ENCODE measurements at places on chromosomes 13 and 19. TPM values are rescaled to one million over a fixed set of nuclear protein-coding genes. Genes with fewer than 3 reads are reported as not detected.

DNA sequence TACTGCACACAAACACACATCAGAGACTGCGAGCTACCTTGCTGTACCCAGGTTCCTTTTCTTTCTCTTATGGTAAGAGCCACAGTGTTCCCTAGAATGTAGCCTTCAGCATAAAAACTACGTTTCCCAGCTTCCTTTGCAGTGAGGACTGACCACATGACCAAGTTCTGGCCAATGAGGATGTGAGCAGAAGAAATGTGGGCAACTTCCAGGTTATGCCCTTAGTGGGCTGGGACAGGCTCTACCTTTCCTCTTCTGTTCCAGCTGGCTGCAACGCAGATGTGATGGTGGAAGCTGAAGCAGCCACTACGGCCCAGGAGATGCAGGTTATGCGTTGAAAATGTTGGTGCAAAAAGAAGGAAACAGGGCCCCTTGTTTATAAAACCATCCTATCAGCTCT, 27.5 kb downstream of the VRK3 start:
- H3K4me3 ChIP-seq: no peak overlapping the region
- H3K4me1 ChIP-seq: peaks cover 4% of the 10 kb centered on the region
- peaks cover 69% of the 10 kb centered on the region for H3K36me3 ChIP-seq
- peak; percentile 79 for DNase-seq
- no peaks in the 10 kb centered on the region for H3K27me3 ChIP-seq

GRCh38 chr19:18044825-18045304, 36.9 kb downstream of the ARRDC2 start:
- H3K36me3 ChIP-seq: no peaks in the 10 kb centered on the region
- peak; percentile 57 for DNase-seq
- peaks cover 14% of the 10 kb centered on the region for H3K27me3 ChIP-seq
- peaks cover 13% of the 10 kb centered on the region for H3K4me1 ChIP-seq
- H3K4me3 ChIP-seq: peak overlapping the region; percentile 37

GRCh38 chr19:6680141-6680540, 10.2 kb upstream of the TNFSF14 start:
- H3K4me1 ChIP-seq: peaks cover 32% of the 10 kb centered on the region
- no peak for DNase-seq
- H3K4me3 ChIP-seq: no peak overlapping the region
- no peak overlapping the region for H3K27ac ChIP-seq

DNA sequence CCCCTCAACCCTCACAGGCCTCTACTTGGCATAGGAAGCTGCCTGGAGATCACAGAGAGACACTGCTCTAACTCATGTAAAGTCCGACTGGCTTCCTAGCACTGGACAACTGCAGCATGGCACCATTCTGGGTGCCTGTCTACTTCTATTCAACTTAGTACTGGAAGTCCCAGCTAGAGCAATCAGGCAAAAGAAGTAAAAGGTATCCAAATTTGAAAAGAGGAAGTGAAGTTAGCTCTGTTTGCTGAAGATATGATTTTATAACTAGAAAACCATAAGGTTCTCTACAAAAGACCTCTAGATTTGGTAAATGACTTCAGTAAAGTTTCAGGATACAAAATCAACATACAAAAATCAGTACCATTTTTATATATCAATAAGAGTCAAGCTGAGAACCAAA, 1017.6 kb downstream of the PCDH9 start:
- no peaks in the 10 kb centered on the region for H3K36me3 ChIP-seq
- no peaks in the 10 kb centered on the region for H3K4me1 ChIP-seq
- H3K27me3 ChIP-seq: no peaks in the 10 kb centered on the region
- H3K27ac ChIP-seq: no peak overlapping the region
- no peak overlapping the region for H3K4me3 ChIP-seq

GRCh38 chr13:75693227-75693626, 57.1 kb downstream of the LMO7 start:
- no peak for DNase-seq
- H3K36me3 ChIP-seq: no peaks in the 10 kb centered on the region
- H3K4me3 ChIP-seq: no peak overlapping the region
- H3K27me3 ChIP-seq: no peaks in the 10 kb centered on the region

- H3K27ac ChIP-seq: no peak overlapping the region
- no peaks in the 10 kb centered on the region for H3K27me3 ChIP-seq
- peaks cover 16% of the 10 kb centered on the region for H3K4me1 ChIP-seq
Observed at GRCh38 chr19:16365300-16365996, 40.8 kb downstream of the KLF2 start.

- H3K27me3 ChIP-seq: no peaks in the 10 kb centered on the region
- peaks cover 13% of the 10 kb centered on the region for H3K36me3 ChIP-seq
- H3K27ac ChIP-seq: peak overlapping the region; percentile 94
- no peak overlapping the region for H3K4me3 ChIP-seq
- no peak for DNase-seq
Observed at GRCh38 chr19:39405261-39405957, 1.2 kb upstream of the ZFP36 start.

GRCh38 chr13:46124531-46124966, 19.7 kb upstream of the CPB2 start:
- peaks cover 31% of the 10 kb centered on the region for H3K36me3 ChIP-seq
- no peak for DNase-seq

GRCh38 chr13:47869776-47870175, 131.3 kb downstream of the SUCLA2 start:
- DNase-seq: no peak
- H3K4me1 ChIP-seq: no peaks in the 10 kb centered on the region
- no peak overlapping the region for H3K27ac ChIP-seq
- no peaks in the 10 kb centered on the region for H3K36me3 ChIP-seq
- H3K4me3 ChIP-seq: no peak overlapping the region
- no peaks in the 10 kb centered on the region for H3K27me3 ChIP-seq

The CABP5 gene
- not detected for total RNA-seq

The ZIC5 gene
- total RNA-seq: 2.0 TPM

The CD70 gene
- total RNA-seq: 0.58 TPM

The SIAH3 gene
- total RNA-seq: not detected
